CD4-positive, alpha-beta memory T cell (primary cell): ENCODE measurements at places on chromosomes 6 and 20. TPM values are rescaled to one million over a fixed set of nuclear protein-coding genes. Genes with fewer than 3 reads are reported as not detected.

DNA sequence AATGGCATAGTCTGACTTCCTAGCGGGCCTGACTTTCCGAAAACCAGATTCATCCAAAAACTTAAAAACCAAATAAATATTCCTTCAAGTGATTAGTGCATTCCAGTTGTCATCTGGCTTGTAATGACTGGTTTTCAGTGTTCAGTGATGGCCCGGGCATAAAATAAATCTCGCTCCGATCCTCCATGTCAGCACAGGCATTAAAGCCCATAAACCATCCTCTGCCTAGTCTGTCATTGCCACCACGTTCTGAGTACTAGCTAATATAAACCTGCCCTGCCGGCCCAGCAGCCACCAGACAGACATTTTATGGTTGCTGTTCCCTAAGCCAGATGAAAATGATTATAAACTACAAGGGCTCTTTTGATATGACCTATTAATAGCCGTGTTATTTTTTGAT lies 232.3 kb upstream of the GMDS start:
- DNase-seq = no peak

GRCh38 chr20:33139467-33139866 lies 28.5 kb upstream of the BPIFA2 start:
- DNase-seq = no peak

GRCh38 chr6:145454006-145454405 lies 281.3 kb downstream of the EPM2A start:
- DNase-seq = no peak

DNA sequence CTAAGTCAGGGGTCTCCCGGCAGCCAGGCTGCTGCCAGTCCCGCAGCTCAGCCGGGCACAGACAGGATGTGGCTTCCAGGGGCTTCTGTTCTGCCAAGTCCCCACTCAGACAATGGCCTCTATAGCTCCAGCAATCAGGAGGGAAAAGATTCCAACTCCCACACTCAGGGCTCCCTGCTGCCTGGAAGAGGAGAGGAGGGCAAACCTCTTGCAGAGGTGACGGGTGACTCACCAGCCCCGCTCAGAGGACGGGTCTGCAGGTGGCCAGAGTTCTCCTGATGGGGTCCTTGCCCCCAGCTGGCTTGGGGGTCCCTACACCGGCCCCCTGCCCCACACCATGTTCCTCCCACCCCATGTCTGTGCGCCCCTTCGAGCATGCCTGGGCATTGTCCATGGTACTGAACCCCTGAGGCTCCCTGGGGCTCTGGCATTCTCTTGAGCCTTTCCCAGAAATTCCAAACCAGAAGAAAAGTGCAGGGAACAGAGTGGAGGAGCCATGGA lies 32.6 kb downstream of the NTSR1 start:
- peak; percentile 33 for DNase-seq

- DNase-seq = no peak
Observed at GRCh38 chr6:129767776-129768485, 58.0 kb upstream of the ARHGAP18 start.

DNA sequence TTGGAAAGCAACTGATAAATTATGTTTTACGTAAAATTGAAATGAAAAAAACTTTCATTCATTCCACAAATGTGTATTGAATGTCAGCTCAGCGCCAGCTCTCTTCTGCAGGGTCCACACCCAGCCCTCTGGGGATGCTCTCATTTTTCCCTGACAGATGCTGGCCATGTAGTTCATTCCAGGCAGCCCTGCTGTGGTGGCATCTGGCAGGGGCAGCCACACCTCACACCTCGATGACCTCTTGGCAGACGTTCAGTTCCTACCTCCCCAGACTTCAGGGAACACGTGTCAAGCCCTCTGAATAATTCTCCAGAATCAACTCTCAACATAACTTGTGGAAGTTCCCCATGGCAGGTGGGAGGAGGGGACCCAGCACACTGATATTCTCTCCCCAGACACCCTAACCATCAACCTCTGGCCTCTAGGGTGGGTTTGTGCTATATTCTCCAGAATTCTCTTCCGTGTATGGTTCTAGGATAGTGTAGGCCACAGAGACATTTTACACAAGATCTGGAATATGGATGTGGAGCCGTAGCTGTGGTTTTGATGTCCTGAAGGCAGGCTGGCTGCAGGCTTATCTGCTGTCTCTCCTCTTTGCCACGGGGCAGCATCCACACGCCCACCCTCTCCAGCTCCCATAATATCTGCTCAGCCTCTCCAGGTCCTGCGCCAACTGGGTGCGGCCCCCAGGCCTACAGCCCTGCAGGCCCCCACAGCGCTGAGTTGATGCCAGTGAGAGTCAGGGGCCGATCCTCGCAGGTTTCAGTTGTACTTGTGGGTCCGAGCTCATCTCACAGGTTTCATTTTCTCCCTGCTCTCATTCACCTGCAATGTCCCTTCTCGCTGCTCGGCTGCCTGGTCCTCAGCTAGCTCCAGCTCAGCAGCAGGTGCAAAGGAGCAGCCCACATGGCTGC lies 175.8 kb upstream of the ARID1B start:
- DNase-seq = no peak

DNA sequence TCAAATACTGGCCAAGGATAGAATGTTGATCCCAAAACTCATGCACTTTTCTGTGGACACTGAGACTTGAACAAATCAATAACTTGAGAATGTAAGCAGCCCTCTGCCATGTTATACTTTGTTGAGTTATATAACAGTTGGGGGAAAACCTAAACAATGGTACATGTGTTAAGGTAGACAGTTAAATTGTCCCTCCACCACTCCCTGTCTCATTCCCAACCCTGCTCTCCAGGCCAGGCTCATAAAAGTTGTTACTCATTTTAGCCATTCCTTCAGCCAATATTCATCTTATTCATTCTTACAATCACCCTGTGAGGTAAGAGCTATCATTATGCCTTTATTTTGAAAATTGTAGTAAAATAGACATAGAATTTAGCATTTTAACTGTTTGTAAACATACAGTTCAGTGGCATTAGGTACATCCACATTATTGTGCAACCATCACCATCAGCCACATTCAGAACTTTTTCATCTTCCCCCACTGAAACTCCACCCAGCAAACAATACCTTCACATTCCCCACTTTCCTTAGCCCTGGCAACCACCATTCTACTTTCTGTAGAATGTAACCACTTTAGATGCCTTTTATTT lies 38.2 kb upstream of the IER3 start:
- DNase-seq = no peak

DNA sequence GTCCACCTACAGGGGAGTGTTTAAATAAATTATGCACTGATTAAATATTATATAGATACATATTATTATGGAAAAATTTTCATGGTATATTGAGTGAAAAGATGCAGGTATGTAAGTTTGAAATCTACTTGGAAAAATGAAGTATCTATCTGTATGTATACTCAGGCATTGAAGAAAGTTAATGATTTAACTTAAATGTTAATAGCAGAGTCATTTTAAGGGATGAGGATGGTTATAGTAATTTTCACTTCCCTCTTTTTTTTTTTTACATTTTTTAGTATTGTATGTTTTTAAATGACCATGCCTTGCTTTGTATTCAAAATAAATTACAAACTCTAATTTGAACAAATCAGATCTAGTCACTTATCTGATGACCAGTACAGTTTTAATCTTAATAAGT lies 43.2 kb upstream of the NOTCH4 start:
- DNase-seq = no peak

- no peak for DNase-seq
Observed at GRCh38 chr20:43689165-43689564, 22.3 kb downstream of the MYBL2 start.

DNA sequence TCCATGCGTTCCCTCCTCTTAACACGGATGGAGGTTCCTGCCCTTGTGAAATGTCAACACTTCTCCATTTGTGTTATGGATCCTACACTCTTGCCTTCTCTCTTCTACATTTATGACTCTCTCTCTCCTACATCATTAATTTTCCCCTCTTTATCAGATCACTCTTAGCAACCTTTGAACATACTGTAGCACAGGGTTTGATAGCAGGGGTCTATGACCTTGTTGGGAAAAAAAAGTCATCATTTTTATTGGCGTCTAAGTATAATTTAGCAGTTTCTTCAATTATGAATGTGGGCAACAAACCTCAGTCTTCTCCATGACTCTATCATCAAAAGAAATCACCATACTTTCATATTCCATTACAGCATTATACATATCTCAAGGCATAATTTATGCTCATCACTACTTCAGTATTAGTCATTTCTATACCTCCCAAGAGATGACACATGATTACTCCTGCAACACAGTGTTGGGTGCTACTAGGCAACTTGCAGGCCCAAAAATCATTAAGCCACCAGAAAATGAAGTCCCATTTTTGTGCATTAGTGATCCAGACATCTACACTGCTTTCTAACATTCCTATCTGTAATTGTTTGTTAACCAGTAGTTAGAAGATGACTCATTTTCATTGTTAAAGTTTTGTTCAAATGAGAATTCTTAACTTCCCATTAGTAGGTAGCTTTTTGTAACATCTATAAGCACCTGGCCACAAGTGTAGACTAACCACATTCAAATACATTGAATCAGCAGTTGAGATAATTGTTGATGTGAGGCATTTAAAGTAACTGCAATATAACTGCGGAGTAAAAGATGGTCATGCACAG lies 9.5 kb downstream of the CYP39A1 start:
- no peak for DNase-seq

DNA sequence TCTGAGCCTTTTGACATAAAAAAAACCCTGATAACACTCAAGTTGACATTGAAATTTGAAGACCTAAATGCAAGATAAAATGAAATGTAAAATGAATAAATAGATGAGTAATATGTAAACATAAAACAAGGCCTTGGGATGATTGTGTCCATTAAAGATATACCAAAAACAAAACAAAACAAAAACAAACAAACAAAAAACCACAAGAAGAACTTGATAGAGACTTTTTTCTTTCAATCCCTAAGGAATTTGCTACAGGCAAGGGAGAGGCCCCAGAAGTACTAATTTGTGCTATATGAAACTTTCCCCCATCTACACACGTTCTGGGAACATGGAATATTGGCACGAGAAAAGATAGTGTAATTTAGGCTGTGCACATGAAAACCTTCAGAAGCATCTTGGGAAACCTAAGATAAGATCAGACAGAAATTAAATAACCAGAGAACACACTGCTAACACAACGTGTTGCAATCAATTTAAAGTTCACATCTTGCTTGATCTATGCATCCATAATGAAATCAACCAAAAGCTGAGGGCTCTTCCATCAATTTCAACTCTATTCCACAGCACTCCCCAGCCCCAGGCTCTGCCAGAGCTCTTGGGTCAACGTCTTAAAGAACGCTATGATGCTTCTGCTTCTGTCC lies 201.1 kb upstream of the RREB1 start:
- no peak for DNase-seq

DNA sequence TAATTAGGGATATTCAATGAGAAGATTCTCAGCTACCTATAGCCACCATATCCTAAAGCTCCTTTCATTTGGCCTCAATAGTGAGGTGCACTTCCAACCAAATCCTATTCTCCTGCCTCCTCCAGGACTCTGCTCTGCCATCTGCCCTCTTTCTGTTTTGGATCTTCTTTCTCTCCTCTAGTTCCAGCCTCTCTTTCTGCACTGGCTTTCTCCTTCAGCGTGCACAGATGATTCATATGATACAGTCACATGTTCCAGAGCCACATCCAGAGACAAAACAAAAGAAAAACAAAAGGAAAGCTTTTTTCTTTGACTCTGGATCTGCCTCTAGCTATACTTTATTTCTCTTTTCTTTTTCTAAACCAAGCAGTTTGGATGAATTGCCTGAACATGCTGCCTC lies 531.9 kb upstream of the MAN1A1 start:
- DNase-seq = no peak

DNA sequence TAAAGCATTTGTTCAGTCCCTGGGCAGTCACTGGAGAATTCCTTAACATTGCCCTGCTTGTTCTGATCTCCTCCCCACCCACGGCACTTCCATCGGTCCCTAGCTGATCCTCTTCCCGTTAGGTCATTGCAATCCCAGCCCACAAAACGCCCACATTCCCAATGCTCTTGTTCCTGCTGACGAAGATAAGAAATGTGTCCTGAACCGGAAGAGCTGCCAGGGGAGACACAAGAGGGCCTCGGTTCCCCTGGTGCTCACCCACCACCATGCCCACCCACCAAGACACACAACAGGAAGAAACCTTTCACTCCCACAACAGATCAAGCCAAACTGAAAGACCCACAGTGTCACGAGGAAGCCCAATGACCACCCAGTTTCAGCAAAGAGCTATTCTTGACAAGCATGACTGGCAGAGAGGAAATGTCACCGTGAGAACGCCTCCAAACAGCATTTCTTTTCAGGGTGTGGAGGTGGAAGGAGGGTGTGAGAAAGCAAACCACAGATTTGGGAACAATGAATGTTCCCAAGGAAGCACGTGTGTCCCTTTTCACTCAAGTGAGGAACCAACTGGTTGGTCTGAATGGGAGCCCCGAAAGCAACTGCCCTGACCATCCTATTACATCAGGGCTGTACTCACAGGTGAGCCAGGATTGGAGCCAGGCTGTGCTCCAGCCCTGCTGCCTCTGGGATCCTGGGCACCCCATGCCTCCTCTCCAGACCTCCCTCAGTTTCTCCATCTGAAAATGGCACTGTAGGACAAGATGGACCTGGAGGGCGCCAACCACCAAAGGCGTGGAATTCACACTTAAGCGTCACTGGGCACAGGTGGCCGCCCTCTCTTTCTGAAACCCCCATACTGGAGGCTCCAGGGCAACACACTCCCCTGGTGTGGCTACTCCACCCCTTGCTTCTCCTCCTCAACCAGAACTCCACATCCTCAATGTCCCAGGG lies 97.5 kb downstream of the ZMYND8 start:
- DNase-seq = no peak

GRCh38 chr6:133157995-133158394 lies 83.2 kb upstream of the EYA4 start:
- no peak for DNase-seq

DNA sequence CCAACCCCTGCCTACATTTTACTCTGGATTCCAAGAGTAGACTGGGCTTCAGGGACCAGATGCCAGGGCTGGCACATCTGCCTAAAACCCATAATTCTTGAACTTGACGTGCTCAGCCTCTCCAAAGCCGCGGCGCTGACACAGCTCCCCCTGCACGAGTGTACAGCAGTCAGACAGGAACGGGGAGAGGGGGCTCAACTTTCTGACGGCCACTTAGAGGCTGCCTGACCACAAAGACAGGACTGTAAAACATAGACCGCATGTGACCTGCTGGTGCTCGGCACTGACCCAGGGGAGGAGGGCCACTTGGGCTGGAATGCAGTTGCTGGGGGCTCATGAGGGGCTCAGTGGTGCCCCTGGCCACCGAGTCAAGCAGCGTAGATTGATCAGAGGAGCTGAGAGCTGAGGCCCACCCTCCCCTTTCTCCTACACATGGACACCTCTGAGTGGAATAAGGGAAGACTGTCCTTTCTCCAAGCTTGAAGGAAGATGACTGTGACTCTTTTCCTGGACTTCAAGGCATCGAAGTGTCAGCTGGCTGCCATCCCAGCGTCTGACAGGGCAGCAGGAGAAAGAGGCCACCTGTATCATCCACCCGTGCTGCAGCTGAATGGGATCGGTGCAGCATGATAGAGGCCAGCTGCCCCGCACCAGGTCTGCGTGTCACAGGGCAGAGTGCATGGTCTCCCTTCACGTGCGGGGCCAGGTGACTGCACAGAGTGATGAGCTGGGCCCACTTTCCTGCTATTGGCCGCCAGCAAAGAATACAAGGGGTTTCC lies 171.3 kb upstream of the AGPAT4 start:
- no peak for DNase-seq

- DNase-seq = no peak
Observed at GRCh38 chr20:25025986-25026605, 31.8 kb downstream of the ACSS1 start.

HLA-DQB1 gene
- 1.4 TPM for polyA plus RNA-seq

JPH2 gene
- not detected for polyA plus RNA-seq

HAO1 gene
- polyA plus RNA-seq = not detected

ORC3 gene
- 37.6 TPM for polyA plus RNA-seq

TCP1 gene
- 114 TPM for polyA plus RNA-seq

GHRH gene
- not detected for polyA plus RNA-seq

HLA-F gene
- 418 TPM for polyA plus RNA-seq

VSTM2L gene
- polyA plus RNA-seq = not detected

HLA-DOA gene
- polyA plus RNA-seq = not detected

GRIK2 gene
- not detected for polyA plus RNA-seq
